Spleen (tissue), 13 donors: ENCODE measurements at places on chromosomes 2 and 18. TPM values are rescaled to one million over a fixed set of nuclear protein-coding genes. Genes with fewer than 3 reads are reported as not detected.

Gene SDC1
- 3.5 TPM for polyA plus RNA-seq

DNA sequence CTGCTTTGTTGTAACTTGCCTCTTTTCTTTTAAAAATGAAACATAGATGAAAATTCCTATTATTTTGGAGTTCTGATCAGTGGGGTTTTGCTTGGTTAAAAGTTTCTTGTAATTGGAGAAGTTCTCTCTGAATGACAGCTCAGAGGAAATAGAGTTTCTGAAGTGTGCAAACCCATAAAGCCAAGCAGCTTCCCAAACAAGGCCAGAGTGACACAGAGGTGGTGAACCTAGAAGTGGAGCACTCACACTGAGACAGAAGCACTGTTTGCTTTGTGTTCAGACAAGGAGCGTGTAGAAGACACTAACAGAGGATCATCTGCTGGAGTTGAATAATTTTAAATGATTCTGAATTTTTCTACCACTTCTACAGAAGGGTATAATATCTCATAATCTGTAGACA is 49.2 kb downstream of the FBXO48 start:
- H3K36me3 ChIP-seq, result no peaks in the 10 kb centered on the region
- peak overlapping the region; percentile 30 for H3K27ac ChIP-seq
- peaks cover 31% of the 10 kb centered on the region for H3K4me1 ChIP-seq
- H3K4me3 ChIP-seq, result no peak overlapping the region
- DNase-seq, result no peak

DNA sequence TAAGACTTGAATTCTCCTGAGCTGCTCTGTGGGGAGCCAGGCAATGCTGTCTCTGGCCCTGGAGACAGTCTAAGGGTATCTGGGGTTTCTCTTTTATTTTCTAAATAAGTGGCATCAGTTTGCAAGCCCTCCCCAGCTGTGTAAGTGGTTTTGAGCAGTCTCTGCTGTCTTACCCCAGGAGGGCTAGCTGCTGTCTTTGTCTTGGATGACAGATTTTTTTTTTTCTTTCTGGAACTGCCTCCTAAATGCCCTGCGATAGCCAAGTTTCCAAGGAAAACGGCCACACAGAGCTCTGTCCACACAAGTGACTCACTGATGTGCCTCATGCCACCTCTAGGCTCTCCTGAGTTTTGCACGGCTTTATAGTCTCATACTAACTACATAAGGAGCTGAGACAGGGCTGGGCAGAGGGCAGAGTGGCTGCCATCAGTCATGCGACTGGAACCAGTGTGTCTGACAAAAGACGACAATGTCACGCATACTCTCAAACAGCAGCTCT is 37.2 kb upstream of the THOC1 start:
- H3K27me3 ChIP-seq, result no peaks in the 10 kb centered on the region
- no peaks in the 10 kb centered on the region for H3K4me1 ChIP-seq
- no peak overlapping the region for H3K4me3 ChIP-seq

GRCh38 chr2:50327906-50328305 is 704.0 kb downstream of the NRXN1 start:
- no peaks in the 10 kb centered on the region for H3K4me1 ChIP-seq
- DNase-seq, result no peak
- H3K27me3 ChIP-seq, result no peaks in the 10 kb centered on the region
- H3K27ac ChIP-seq, result no peak overlapping the region
- H3K4me3 ChIP-seq, result no peak overlapping the region

GRCh38 chr2:196591621-196592022 is 47.9 kb upstream of the CCDC150 start:
- no peaks in the 10 kb centered on the region for H3K36me3 ChIP-seq
- no peaks in the 10 kb centered on the region for H3K27me3 ChIP-seq
- no peak for DNase-seq
